ENCODE measurements at places on chromosomes 6 and 20.

DNA sequence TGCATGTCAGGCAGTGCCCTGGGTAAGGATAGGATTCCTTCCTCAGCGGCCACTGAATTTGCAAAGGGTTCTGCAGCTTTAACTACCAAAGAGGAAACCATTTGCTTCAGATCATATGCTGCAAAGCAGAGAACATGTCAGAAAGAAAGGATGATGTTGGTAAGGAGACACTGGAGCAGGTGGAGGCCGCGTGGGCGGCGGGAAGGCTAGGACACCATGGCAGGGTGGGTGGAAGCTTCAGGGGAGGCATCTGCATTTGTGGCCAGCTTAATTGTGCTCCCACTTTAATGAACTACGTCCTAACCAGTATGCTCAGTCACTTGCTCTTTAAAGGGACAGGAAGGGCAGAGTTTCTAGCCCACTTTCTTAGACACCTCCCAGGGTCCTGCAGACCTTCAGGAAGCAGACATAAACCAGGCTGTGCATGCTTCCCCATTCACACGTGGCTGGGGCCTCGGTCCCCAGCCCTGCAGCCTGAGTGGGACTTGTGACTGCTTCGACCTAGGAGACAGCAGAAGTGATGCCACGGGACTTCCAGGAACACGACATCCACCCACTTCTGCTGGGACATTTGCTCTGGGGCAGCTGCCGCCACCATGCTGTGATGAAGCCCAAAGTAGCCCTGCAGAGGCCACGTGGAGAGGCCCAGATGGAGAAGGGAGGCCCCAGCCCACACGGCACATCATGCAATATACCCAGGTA is 76.1 kb downstream of the GINS1 start:
- DNase-seq, result no peak

DNA sequence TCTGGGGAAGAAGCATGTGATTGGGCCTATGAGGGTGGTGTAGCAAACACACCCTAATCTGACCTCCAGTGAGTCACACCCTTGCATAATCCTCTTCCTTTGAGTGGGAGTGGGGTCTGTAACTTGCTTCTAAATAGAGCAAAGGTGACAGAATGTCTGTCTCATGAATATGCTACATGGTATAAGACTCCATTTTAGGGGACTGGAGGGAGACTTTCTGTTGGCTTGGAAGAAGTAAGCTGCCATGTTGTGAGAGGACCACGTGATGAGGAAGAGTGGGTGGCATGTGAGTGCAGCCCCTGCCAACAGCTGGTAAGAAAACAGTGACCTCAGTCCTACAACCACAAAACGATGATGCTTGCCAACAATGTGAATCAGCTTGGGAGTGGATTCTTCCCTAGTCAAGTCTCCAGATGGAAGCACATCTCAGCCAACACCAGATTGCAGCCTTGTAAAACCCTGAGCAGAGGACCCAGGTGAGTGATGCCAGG is 3.7 kb downstream of the AK9 start:
- DNase-seq, result no peak

DNA sequence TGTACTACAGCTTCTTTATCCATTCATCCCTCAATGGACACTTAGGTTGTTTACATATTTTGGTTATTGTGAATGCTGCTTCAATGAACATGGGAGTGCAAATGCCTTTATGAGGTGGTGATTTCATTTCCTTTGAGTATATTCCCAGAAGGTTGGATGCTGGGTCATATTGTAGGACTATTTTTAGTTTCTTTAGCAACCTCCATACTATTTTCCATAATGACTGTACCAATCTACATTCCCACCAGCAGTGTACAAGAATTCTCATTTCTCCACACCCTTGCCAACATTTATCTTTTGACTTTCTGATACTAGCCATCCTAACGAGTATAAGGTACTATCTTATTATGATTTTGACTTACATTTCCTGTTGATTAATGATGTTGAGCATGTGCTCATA is 269.0 kb downstream of the C6orf118 start:
- DNase-seq, result no peak

DNA sequence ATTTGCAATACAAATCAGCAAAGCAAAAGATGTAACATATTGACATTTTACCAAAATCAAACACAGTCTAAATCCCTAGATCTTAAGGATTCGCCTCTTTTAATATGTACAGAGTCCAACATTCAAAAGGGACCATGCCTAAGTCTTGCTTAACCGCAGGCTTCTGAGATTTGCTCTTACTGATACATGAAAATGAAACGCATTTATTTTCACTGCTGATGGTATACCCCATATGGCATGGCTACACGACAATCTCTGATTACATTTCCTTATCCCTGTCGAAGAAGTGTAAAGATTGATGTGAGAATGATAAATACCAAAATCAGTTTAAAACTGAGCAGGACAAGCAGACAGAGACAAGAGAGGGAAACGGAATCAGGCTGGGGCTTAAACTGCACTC is 75.4 kb downstream of the KIF16B start:
- DNase-seq, result no peak

DNA sequence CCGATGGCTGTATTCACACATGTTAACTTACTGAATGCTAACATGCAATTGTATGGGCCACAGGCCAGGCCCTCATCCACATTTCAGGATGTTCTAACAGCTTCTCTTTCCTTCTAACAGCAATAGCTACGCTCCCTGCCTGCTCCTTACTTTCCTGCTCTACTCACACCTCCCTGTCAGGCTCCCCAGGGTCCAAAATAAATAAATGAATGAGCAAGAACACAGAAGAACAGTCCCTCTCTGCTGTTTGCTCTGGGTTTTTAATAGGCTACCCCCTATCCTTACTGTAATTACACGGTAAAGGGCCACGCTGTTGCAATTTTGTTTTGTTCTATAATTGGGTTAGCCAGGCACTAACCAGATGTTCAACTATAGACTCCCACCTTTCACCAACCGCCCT is 135.6 kb downstream of the GMDS start:
- DNase-seq, result no peak

All from glutamatergic neuron (in vitro differentiated cells).